ENCODE measurements at places on chromosomes 7 and 10.

DNA sequence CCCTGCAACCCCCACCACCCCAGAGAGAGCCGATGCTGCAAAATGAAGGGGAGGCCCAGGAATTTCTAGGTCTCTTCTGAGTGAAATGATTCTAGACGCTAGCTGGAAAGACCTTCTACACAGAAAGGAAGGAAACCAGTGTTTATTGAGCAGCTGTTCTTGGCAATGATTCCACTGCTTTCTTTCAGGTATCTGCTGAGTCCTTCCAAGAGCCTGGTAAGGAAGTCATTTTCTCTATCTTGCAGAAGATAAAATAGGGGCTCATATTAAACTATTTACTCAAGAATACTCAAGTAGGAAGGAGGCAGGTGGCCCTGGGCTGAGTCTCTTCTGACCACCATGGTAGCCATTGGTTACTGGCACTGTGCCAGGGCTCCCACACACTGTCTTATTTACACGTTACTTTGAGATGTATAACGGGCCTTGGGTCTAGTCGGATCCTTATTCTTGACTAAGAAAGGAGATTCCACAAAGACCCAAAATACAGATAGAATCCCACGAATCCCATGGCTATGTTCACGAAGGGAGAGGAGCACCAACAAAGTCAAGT, 112.1 kb downstream of the GALNT11 start:
- no peak for DNase-seq

DNA sequence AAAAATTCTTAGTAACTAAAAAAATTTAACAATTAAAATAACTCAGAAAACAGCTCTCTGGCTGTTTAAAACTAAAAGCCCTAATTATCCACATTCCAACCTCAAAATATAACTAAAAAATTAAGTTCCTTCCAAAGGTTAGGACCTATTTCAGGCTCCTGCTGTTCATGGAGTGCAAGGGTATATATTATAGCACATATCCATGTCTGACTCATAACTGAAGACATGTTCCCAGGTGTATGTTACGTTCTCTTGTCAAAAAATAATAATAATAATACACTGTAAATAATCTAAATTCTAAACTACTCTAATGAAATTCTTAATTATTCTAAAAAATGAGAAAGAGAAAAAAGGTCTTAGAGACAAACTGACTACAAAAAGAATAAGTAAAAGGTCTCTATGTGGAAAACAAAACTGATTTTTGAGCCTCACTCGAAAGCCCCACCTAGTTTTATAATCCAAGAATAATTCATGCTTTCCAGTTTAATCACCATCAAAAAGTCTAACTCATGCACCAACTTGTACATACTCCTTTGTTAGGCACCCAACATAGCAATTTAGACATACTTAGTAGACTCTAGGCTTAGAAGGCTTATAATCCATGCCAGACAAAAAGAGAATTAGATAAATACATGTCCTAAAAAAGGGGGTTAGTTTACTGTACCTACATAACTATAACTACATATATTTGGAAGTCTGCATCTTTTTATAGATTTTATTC, 171.4 kb downstream of the KMT2E start:
- no peak for DNase-seq

- DNase-seq = no peak
Observed at GRCh38 chr10:132882069-132882951, 60.1 kb downstream of the CFAP46 start.

- no peak for DNase-seq
Observed at GRCh38 chr7:44127161-44127560, 3.8 kb upstream of the POLD2 start.

DNA sequence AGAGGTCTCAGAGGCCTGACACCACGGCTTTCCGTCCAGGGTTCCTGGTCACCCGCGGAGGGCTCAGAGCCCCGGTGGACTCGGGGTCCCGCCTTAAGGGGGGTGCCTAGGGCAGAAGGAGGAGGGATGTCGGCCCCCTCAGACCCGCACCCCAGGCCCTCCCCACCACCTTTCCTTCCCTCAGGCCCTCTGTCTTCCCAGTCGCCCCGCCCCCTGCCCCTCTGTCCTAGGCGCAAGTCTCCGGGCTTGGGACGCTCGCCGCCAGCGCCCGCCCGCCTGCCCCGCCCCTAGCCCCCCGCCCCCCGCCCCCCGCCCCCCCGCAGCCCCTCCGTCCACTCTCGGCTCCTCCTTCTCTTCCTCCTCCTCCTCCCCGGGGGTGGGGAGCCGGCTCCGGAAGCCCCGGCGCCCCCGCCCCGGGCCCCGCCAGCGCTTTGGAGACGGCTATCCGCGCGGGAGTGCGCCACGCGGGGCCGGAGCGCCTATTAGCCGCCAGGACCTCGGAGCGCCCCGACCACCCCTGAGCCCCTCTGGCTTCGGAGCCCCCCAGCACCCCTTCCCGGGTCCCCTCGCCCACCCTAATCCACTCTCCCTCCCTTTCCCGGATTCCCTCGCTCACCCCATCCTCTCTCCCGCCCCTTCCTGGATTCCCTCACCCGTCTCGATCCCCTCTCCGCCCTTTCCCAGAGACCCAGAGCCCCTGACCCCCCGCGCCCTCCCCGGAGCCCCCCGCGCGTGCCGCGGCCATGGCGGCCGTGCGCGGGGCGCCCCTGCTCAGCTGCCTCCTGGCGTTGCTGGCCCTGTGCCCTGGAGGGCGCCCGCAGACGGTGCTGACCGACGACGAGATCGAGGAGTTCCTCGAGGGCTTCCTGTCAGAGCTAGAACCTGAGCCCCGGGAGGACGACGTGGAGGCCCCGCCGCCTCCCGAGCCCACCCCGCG, at the start of gene AEBP1:
Gene AEBP1, plus strand, starts transcription at position 423 of the 937 bp plus-strand sequence. Its CDS starts 321 bp downstream, at position 744.
- DNase-seq = no peak

- DNase-seq = no peak
Observed at GRCh38 chr7:50664461-50664922, 99.3 kb upstream of the DDC start.

- no peak for DNase-seq
Observed at GRCh38 chr10:45488365-45488764, 114.3 kb downstream of the ALOX5 start.

DNA sequence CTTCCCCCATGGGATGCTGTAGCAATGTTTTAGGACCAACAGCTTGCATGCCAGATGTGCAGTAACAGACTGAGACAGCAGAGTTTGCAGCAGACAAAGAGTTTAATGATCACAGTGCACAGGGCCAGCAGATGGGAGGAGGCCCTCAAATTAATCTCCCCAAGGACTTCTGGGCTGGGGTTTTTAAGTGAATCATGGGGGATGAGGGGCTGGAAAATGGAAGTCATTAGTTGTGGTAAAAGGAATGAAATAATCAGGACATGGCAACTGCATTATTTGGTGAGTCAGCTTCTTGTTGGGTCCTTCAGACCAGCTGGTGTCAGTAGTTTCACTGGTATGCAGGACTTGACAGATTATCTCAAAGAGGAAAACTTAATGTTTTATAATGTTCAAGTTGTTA, 12.6 kb upstream of the NRBF2 start:
- DNase-seq = no peak

DNA sequence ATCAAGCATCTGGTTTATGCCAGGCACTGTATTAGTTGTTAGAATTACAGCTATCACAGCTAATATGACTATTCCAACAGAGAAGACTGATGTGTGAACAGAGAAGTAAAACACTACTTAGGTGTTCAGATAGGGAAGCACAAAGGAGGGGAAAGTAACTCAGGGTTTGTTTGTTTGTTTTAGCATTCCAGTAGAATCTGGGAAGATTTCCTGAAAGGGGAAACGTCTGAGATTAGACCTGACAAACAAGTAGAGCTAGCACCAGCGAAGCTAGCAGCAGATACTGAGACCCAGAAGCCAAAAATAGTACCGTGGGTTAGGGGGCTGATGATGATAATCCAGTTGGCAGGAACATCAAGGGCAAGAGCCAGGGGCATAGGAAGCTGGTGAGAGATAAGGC, 28.8 kb upstream of the KLHL7 start:
- DNase-seq = no peak

DNA sequence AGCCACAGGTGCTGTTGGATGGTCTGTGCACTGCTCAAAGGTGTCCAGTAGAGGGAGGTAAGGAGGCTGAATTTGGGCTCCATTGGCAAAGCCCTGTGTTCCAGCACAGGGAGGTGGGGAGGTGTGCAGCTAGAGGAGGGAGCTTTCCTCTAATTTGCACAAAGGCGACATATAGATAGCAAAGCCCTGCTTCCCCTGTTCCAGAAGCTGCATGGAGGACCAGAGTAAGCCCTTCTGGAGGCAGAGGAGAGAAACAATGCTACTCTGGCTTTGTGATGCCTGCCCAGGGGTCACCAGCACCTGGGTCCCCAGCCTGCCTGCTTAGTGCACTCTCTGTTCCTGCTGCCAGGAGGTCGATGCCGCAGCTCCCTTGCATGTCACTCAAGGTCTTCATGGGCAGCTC, 3.4 kb upstream of the ARHGAP22 start:
- DNase-seq = no peak

DNA sequence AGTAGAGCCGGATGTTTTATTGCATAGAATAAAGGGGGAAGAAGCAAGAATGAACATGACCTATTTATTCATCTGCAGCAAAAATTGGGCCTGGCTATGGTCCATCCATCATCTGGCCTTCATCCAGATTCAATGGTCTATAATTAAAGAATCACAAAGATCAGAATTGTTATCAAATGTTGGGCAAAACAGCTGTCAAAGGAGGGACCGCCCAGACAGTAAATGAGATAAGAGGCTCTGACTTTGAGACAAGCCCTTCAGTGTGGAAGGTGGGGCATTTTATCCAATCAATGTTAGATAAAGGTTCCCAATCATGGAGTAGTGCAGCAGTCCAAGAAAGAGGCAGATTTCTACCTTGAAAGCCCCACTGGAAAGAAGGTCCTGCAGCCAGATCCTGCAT, 153.5 kb downstream of the PARD3 start:
- DNase-seq = no peak

DNA sequence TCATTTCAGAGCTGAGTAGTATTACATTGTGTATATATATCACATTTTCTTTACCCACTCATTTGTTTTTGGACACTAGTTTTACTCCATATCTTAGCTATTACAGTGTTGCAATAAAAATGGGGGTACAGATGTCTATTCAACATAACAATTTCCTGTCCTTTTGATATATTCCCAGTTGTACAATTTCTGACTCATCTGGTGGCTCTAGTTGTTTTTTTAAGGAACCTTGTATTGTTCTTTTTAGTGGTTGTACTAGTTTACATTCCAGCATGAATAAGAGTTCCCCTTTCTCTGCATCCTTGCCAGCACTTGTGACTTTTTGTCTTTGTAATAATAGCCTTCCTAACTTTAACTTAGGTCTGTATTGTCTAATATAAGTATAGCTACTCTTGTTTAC, 739.9 kb downstream of the XPNPEP1 start:
- DNase-seq = no peak

DNA sequence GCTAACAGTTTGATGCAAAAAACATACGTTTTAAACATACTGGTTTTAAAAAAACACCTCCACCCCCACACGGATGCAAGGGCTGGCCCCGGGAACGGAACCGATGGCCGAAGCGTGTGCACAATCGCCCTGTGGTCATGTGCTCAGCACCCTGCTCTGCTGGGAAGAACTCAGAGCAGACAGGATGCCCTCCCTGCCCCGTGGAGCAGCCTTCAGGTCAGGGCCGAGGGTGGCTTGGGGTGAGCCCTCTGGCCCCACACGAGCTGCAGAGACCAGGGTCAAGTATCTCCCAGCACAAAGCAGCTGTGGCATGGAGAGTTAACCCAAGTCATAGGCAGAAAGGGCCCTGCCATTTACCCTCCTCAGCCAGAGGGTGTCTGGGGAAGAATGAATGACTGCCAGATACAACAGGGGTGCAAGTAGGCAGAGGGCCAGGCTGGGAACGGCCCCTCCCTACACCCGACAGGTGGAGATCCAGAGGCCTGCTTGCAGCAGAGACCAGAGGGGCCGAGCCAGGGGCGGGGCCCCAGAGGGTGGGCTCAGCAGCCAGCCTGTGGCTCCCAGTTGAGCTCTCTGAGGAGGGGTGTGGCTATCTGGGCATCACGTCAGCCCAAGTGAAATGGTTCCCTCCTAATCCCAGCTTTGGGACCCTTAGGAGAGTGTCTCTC, 56.8 kb downstream of the ZRANB1 start:
- DNase-seq = no peak

- DNase-seq = no peak
Observed at GRCh38 chr7:44378744-44379143, 53.4 kb upstream of the CAMK2B start.

DNA sequence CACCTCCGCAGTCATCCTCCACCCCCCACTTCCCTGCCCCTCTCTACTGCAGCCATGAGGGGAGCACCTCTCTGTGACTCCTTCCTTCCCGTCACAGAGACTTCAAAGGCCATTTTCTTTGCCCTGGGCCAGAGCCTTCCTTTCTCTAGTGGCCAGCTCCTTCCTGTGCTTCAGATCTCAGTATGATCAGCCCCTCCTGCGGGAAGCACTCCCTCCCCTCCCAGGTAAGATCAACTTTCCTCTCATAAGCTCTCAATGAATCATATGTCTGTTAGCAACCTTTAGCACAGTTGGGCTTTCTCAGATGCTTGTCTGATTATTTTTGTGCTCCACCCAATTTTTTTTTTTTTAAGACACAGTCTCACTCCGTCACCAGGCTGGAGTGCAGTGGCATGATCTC, 241.0 kb upstream of the PRSS1 start:
- DNase-seq = no peak

GRCh38 chr10:86339226-86339865, 27.2 kb downstream of the GRID1 start:
- no peak for DNase-seq

- DNase-seq = no peak
Observed at GRCh38 chr10:113557424-113557862, 4.6 kb downstream of the HABP2 start.

DNA sequence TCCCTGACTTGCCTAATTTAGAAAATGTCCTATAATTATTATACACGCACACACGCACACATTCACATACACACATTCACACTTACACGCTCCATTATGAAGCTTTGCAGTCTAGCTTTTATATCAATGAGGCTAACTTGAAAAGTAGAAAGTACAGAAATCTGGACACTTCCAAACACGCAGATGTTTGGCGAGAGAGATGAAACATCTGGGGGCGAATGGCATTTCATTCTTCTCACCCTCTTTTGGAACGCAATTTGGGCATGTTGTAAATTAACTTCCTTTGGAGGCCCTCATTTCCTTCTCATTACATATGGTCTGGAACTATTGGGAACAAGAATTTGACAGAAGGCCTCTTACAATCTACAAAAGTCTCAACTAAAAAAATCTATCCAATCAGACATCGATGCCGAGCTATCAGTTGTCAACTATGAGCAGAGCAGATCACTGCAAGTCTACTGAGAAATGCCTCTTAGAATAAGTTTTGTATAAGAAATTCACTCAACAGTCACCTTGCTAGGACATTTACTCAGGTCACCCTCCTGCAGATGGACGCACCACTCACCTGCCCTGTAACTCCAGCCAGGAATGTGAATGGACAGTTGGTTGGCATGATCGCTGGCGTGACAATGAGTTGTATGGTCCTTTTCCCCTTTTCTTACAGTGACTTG, 115.2 kb upstream of the ADAM12 start:
- no peak for DNase-seq

GRCh38 chr7:152979376-152979775, 219.8 kb downstream of the ACTR3B start:
- no peak for DNase-seq

- no peak for DNase-seq
Observed at GRCh38 chr7:5470816-5471215, 47.2 kb upstream of the TNRC18 start.

- no peak for DNase-seq
Observed at GRCh38 chr10:20817116-20817515, 80.0 kb downstream of the NEBL start.

GRCh38 chr10:92571649-92572048, 2.2 kb downstream of the IDE start:
- no peak for DNase-seq

GRCh38 chr10:72563327-72563932, 62.4 kb downstream of the MICU1 start:
- no peak for DNase-seq
